ENCODE measurements at places on chromosomes 7 and 10.

DNA sequence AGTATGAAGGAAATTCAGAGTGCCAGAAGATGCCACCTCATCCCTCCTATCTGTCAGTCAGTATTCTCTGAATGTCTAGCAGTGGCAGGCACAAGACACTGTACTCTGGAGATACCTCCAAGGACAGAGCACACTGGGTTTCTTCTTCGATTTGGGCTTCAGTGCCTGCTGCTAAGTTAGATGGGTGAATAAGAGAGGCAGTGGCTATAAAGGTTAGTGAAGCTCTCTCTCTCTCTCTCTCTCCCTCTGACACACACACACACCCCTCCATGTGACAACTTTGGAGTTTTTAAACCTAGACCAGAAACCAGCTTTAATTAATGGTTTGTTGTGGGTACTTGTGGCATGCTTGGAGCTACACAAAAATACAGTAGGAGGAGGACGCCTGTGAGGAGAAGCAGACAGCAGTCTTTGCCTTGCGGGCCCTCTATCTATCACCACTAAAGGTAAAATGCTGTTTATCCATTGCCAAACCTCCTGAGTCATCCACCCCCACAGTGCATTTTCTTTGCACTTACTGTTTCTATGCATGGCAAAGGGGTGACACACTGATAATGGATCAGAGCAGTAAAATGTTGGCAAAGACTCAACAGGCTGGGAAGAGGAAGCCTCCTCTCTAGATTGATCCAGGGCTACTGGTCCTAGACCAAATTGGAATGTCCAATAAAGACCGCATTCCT lies 102.5 kb downstream of the TRIL start:
- DNase-seq: no peak

- DNase-seq: no peak
Measured at GRCh38 chr10:113001599-113002448, 51.8 kb downstream of the TCF7L2 start.

GRCh38 chr7:96004578-96004977 lies 232.2 kb downstream of the DYNC1I1 start:
- no peak for DNase-seq

DNA sequence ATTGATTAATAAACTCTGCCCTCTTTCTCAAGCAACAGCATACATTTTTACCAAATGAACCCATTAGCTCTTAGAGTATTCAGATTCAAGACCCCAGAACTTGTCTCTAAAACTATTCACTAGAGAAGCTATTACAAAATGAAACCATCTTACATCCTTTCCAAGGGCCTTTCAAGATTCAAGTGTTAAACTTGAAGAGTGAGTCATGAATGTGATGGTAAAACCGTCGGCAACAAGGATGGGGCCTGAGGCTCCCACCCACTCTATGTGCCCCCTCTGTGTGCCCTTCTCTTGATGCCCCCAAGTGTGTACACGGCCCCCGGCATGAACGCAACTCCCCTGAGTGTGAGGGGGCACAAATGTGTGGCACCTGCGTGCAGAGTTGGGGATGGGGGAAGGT lies 46.4 kb downstream of the SFMBT2 start:
- DNase-seq: no peak

- DNase-seq: no peak
Measured at GRCh38 chr7:16693601-16694318, 47.8 kb downstream of the BZW2 start.

GRCh38 chr7:149751043-149751775 lies 22.2 kb downstream of the ZNF467 start:
- DNase-seq: no peak

GRCh38 chr7:28792858-28793257 lies 165.3 kb downstream of the TRIL start:
- DNase-seq: no peak

- no peak for DNase-seq
Measured at GRCh38 chr10:3415878-3416605, 243.5 kb upstream of the PITRM1 start.

DNA sequence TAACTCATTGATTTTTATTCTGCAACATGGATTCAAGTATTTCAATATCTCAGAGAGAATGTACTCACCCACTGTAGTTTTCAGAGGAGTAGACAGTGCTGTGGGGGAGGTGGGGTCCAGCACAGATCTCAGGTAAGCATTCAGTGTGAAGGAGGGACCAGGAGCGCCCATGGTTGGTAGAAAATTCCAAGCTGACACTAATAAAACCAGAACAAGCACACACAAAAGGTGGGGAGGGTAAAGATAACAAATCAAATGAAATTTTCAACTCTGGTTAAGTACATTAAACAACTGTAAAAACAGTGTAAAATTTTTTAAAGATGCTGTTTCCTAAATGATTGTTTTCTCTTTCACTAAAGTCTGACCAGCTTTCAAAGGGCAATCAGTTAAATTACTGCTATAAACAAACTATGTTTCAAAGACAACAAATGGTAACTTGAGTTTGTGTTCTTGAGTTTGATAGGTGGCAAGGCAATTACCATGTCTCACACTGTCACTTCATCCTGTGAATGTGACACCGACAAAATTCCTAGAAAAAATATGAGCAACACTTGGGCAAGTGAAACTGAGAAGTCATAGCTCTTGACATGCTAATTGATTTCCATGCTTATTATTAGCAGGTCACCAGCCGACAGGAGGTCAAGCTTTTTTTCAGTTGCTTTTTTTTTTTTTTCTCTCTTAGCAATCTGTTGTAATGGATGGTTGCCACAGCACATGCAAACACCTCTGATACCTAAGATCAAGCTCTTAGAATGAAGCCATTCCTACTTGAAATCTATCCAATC lies 205.8 kb upstream of the SLC26A5 start:
- no peak for DNase-seq

DNA sequence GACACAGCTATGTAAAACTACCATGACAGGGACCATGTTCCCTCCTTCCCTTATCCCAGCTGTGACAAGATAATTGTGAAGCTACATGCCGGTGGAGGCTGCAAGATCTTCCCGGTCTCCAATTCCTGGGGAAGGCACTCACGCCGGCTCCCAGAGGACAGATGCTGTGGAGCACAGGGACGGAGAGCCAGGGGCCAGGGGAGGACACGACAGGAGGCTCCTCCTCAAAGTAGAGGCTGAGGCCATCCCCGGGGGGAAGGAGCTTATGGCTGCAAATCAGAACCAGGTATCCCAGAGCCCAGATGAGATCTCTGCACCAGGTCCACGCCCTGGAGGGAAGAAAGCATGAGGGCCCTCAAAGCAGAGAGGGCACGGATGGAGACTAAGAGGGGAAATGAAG lies 286.2 kb downstream of the TCERG1L start:
- DNase-seq: no peak

DNA sequence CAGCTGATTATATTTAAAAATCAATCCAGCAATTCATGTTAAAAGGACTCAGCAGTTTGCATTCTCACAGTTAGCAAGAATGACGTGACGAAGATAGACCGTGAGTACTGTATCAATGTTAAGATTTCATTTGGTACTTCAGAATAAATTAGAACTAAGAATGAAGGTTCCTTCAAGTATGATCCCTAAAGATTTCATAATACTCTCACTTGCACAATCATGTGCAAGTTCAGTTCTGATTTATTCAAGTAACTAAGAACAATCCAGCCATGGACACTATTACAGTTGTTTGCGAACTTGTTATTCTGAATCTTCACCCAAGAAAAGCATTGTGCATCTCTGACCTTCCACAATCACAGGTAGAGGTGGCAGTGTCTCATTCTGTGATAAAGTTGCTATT lies 7.7 kb downstream of the RHEB start:
- no peak for DNase-seq

- no peak for DNase-seq
Measured at GRCh38 chr7:131219312-131220041, 108.2 kb upstream of the MKLN1 start.

GRCh38 chr10:117948493-117948892 lies 98.2 kb downstream of the RAB11FIP2 start:
- DNase-seq: no peak

GRCh38 chr7:21642422-21642821 lies 99.6 kb downstream of the DNAH11 start:
- no peak for DNase-seq

DNA sequence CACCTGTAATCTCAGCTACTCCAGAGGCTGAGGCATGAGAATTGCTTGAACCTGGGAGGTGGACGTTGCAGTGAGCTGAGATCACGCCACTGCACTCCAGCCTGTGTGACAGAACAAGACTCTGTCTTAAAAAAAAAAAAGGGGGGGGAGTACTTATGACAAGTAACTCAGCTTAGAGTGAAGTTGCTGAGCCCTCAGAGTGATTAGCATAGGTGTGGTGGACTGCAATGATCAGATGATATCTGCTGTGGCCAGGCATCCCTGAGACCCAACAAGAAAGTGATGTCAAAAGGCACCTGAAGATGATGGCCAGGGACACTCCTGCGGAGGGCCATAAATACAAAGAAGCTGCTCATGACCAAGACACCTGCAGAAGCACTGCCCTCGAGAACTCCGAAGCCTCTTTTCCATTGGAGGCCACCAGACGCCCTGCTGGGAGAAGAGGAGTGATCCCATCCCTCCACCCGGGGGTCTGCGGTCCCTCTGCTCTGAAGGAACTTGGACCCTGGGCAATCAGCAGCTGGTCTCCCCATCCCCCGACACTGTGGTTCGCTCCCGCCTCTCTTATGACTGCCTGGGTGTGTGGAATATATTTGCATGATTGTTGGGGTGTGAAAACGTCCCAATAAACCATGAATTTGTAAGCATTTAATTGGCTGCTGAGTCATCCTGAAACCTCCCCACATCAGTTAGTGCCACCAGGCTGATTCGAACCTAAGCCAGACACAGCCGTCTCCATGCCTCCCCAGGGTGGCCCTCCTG lies 46.0 kb downstream of the RASGEF1A start:
- DNase-seq: no peak

GRCh38 chr7:130135208-130136205 lies 65.2 kb downstream of the KLHDC10 start:
- no peak for DNase-seq

- no peak for DNase-seq
Measured at GRCh38 chr10:118871244-118871865, 116.6 kb upstream of the CACUL1 start.

GRCh38 chr10:129888784-129889616 lies 75.1 kb downstream of the EBF3 start:
- DNase-seq: peak; percentile 42

DNA sequence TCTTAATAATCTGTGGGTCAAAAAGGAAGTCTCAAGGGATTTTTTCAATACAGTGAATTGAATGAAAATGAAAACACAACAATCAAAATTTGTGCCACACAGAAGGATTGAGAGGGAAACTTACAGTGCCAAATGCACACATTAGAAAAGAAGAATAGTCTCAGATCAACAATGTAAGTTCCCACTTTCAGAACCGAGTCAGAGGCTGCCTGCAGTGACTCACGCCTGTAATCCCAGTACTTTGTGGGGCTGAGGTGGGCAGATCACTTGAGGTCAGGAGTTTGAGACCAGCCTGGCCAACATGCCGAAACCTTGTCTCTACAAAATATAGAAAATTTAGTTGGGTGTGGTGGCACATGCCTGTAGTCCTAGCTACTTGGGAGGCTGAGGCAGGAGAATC lies 12.5 kb upstream of the KEL start:
- no peak for DNase-seq

DNA sequence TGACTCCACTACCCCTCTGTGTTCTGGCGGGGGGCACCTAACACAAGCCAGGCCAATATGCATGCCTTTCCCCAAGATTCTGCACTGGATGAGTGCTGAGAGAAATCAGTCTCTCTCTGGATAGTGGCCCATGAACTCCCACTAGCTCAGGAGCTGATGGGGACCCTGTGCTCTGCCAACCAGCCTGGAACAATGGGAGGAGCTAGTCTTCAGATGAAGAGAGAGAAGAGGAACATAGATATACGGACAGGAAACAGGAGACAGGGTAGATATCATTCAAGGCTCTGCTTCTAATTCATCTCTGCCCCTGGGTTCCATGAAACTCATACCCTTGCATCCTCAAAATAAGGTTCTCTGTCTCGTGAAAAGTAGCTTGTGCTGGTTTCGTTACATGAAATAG lies 27.9 kb upstream of the PLXNA4 start:
- no peak for DNase-seq

- no peak for DNase-seq
Measured at GRCh38 chr10:118047880-118048279, 1.1 kb upstream of the RAB11FIP2 start.

- no peak for DNase-seq
Measured at GRCh38 chr7:45647967-45648670, 74.0 kb downstream of the ADCY1 start.

DNA sequence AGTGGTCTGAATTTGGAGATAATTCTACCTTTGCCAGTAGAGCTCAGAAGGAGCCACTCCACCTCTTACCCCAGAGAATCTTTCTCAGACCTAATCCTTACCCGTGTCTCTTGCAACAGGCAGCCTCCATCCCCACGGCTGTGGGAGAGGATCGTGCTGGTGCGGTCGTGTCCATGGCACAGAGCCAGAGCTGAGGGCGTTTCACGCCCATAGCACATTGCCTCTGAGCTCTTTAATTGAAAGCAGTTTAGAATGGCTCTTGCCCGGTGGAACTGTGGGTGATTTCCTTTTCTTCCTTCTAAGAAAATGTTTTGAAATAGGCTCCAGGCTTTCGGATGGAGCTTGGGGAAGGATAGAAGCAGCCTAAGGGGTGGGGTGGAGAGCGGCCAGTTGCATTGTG lies 41.5 kb downstream of the PRF1 start:
- DNase-seq: no peak

- DNase-seq: no peak
Measured at GRCh38 chr7:104951546-104951945, 62.5 kb upstream of the KMT2E start.

- DNase-seq: no peak
Measured at GRCh38 chr10:131775433-131775832, 125.4 kb upstream of the PPP2R2D start.

GRCh38 chr7:2387897-2388636 lies 15.3 kb upstream of the CHST12 start:
- no peak for DNase-seq

DNA sequence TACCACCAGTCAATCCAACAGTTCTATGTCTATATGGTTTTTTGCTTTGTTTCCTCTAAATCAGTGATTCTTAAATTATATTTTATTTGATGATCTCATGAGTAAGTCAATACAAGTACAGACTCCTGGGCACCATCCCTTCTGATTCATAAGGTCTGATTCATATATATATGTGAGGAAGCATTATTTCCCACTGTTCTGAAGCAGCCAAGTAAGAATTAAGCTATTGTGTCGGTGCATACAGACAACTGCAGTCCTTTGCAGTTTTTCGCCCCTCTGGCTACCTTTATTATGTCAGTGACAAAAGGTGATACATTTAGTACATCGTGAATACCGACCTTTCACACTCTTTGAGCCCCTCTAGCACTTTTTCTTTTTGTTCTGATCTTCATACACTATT lies 1079.6 kb upstream of the C7orf33 start:
- no peak for DNase-seq

GRCh38 chr10:43273997-43274396 lies 7.1 kb upstream of the RASGEF1A start:
- no peak for DNase-seq

- no peak for DNase-seq
Measured at GRCh38 chr10:110074298-110074697, 66.5 kb downstream of the ADD3 start.

DNA sequence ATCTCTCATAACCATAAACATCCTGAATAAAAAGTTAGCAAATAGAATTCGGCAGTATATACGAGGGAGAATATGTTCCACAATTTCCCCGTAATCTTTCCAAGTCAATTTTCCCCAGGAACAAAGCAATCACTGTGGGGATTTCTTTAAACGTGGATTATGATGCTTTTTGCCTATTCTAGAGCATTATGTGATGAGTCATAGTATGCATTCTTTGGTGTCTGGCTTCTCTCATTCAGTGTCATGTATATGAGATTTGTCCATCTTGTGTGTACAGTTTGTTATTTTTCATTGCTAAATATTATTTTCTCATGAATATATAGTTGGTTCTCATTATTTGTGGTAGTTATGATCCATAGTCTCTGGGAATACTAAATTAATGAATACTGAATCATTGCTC lies 9.9 kb upstream of the OR9A4 start:
- DNase-seq: no peak
